Activated T-helper 17 cell treated with anti-CD3 and anti-CD28 coated beads, Interleukin-2, amount 50 U/mL, for 72 hours (primary cell): ENCODE measurements at places on chromosomes 3 and 15. TPM values are rescaled to one million over a fixed set of nuclear protein-coding genes. Genes with fewer than 3 reads are reported as not detected.

GRCh38 chr3:32888739-32889138, 62.7 kb upstream of the CCR4 start:
- no peak overlapping the region for H3K27ac ChIP-seq
- ATAC-seq, result no peak
- peaks cover 12% of the 10 kb centered on the region for H3K27me3 ChIP-seq
- H3K4me1 ChIP-seq, result no peaks in the 10 kb centered on the region

GRCh38 chr3:44561076-44561475, 6.1 kb downstream of the ZKSCAN7 start:
- H3K4me3 ChIP-seq, result no peak overlapping the region
- H3K36me3 ChIP-seq, result peaks cover 28% of the 10 kb centered on the region
- no peak overlapping the region for H3K27ac ChIP-seq

DNA sequence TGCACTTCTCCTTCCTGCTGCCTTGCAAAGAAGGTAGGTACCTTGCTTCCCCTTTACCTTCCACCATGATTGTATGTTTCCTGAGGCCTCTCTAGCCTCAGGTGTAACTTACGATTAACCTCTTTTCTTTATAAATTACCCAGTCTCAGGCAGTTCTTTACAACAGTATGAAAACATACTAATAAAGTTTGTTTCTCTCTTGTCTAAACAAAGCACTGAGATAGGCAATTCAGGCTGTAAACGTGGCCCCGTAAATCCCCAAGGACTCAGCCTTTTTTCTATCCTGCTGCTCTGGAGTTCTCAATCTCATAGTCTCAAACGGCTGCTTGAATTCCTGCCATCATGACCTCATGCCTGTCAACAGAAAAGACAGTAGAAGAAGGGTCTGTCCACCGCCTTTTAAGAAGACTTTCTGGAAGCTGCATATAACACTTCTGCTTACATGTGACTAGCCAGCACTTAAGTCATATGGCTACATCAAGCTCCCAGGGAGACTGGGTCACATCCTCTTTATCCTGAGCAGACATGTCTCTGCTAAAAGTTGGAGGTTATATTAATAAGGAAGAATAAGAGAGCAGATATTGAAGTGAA, 257.8 kb downstream of the EBLN2 start:
- no peak overlapping the region for H3K4me3 ChIP-seq
- no peaks in the 10 kb centered on the region for H3K4me1 ChIP-seq
- no peaks in the 10 kb centered on the region for H3K36me3 ChIP-seq
- ATAC-seq, result no peak
- H3K27me3 ChIP-seq, result peaks cover 4% of the 10 kb centered on the region
- H3K27ac ChIP-seq, result no peak overlapping the region

DNA sequence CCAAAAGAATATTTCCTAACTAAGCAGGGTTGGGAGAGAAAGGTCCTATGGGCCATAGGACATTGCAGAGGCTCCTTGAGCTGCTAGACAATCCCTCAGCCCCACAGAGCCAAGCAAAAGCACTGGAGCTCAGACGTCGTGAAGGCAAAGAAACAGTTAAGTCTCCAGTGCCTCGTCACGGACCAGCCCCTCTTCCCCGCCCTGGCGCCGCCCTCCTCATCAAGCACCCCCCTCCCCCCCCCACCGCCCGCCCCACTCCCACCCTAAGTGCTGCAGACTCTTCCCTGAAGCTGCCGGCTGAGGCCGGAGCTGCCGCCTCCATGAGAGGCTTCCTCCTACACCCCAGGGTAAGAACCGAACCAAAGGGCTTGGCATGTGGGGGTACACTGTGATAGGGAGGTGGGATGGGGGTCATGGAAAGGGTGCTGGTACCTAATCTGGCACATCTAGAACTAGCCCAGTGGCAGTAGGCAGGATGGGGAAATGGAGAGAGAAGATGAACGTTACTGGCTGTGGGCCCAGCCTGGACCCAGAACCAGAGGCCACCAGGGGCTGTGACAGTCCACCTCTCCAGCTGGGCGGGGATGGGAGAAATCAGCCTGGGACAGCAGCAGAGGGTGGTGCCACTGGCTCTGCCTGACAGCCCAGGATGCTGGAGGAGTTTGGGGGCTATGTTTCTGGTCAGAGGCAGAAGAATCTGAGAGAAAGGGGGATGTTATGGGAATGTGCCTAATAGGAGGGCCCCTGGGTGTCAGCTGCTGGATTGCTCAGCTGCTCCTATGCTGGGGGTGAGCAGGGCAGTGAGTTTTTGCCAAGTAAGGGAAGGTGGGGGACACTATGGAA, at the start of gene MAP1A:
TSS of gene MAP1A (plus strand) at position 255 of the 843 bp plus-strand sequence. CDS start 3,866 bp downstream, outside the sequence.
- H3K4me3 ChIP-seq, result peak within 1 kb of the TSS; percentile 55
- no peaks in the 10 kb centered on the region for H3K36me3 ChIP-seq
- peak within 1 kb of the TSS; percentile 40 for H3K27ac ChIP-seq
- H3K27me3 ChIP-seq, result peaks cover 7% of the 10 kb centered on the region
- H3K4me1 ChIP-seq, result peaks cover 16% of the 10 kb centered on the region
- no peak for ATAC-seq

- H3K4me3 ChIP-seq, result peak overlapping the region; percentile 66
- H3K36me3 ChIP-seq, result no peaks in the 10 kb centered on the region
Measured at GRCh38 chr3:177427540-177427939, 230.3 kb upstream of the TBL1XR1 start.

- H3K4me3 ChIP-seq, result no peak overlapping the region
- H3K27me3 ChIP-seq, result peaks cover 36% of the 10 kb centered on the region
- H3K27ac ChIP-seq, result no peak overlapping the region
- H3K36me3 ChIP-seq, result no peaks in the 10 kb centered on the region
- H3K4me1 ChIP-seq, result no peaks in the 10 kb centered on the region
- ATAC-seq, result no peak
Measured at GRCh38 chr15:92430069-92430440, 36.4 kb downstream of the ST8SIA2 start.

DNA sequence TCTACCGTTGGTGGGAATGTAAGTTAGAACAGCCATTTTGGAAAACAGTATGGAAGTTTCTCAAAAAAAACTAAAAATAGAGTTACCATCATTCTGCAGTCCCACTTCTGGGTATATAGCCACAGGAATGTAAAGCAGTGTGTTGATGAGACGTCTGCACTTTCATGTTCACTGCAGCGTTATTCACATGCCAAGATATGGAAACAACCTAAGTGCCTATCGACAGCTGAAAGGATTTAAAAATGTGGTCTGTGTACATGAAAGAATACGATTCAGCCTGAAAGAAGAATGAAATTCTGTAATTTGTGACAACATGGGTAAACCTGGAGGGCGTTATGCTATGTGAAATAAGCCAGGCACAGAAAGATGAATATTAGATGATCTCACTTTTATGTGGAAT, 157.7 kb downstream of the THSD4 start:
- no peaks in the 10 kb centered on the region for H3K36me3 ChIP-seq
- no peak for ATAC-seq
- H3K4me3 ChIP-seq, result no peak overlapping the region
- no peak overlapping the region for H3K27ac ChIP-seq
- no peaks in the 10 kb centered on the region for H3K4me1 ChIP-seq

- H3K4me1 ChIP-seq, result peaks cover 14% of the 10 kb centered on the region
- no peaks in the 10 kb centered on the region for H3K36me3 ChIP-seq
- H3K27ac ChIP-seq, result no peak overlapping the region
- ATAC-seq, result no peak
Measured at GRCh38 chr3:128468285-128468790, 1.6 kb upstream of the DNAJB8 start.

GRCh38 chr15:85542895-85543331, 162.5 kb downstream of the AKAP13 start:
- peak overlapping the region; percentile 74 for H3K27ac ChIP-seq
- peak; percentile 93 for ATAC-seq
- peak overlapping the region; percentile 50 for H3K4me3 ChIP-seq
- peaks cover 42% of the 10 kb centered on the region for H3K36me3 ChIP-seq
- H3K4me1 ChIP-seq, result peaks cover 64% of the 10 kb centered on the region

GRCh38 chr3:138297876-138298275, 31.8 kb downstream of the NME9 start:
- no peaks in the 10 kb centered on the region for H3K27me3 ChIP-seq
- ATAC-seq, result no peak

DNA sequence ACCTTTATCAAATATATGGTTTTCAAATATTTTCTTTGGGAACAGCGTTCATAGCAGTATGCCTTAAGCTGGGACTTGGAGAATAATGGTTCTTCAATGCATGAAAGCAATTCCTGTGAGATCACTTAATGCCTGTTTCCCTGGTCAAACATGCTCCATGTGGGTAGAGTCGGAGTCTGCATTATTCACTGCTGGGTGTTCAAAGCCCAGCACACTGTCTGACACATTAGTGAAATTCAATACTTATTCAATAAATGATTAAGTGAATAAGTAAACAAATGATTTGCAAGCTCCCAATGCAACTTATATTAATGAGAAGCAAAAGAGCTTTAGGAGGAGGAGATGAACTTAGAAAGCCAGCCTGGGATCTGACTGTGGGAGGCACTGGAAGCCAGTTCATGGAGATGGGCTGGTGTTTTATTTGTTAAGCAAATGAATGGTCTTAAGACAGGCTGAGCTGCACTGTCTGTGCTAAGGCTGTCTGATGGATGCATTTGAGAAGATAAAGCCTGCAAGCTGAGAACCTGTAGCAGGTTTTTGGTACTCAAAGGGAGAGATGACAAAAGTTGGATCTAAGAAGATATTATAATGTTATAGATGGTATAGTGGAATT, 490.8 kb downstream of the MCTP2 start:
- H3K27ac ChIP-seq, result no peak overlapping the region
- no peak for ATAC-seq
- no peak overlapping the region for H3K4me3 ChIP-seq
- H3K36me3 ChIP-seq, result no peaks in the 10 kb centered on the region
- peaks cover 3% of the 10 kb centered on the region for H3K27me3 ChIP-seq

GRCh38 chr3:11583235-11583634, 60.5 kb downstream of the VGLL4 start:
- no peak for ATAC-seq
- H3K36me3 ChIP-seq, result peaks cover 15% of the 10 kb centered on the region
- H3K27me3 ChIP-seq, result no peaks in the 10 kb centered on the region
- no peak overlapping the region for H3K4me3 ChIP-seq
- H3K4me1 ChIP-seq, result peaks cover 36% of the 10 kb centered on the region

DNA sequence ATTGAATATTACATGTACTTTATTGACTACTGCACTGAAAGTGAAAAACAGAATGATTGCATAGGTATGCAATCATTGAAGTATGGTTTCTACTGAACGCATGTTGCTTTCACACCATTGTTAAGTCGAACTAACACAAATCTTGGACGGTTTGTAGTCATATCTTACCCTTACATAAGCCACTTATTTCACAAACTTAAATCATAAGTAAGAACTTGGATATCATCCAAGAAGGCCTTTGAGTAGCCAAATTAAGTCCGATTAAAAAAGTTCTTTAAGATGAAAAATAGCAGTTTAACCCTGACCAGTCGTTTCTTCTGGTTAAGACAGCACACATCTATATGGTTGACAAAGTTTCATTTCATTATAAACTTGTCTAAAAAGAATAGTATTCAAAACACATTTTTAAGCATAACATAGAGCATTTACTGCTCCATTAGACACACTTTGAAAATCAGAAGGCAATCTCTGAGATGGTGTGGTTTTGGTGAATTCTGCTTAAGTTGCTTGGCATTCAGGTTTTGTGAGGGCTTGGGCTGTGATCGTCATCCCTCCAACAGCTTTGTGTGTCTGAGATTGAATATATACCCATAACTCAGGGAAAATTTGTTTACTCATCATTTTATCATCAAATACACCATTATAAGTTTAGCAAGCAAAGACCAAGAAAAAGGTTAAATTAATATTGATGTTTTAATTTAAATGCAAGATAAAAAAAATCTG, 92.2 kb downstream of the NFKBIZ start:
- no peak overlapping the region for H3K27ac ChIP-seq
- H3K4me1 ChIP-seq, result peaks cover 29% of the 10 kb centered on the region
- peak; percentile 39 for ATAC-seq
- H3K27me3 ChIP-seq, result no peaks in the 10 kb centered on the region

Gene MKRN2OS
- total RNA-seq, result not detected

Gene NAALADL2
- total RNA-seq, result not detected

Gene SLC24A1
- total RNA-seq, result 2.9 TPM

Gene FBN1
- 1.6 TPM for total RNA-seq
